ENCODE measurements at places on chromosomes 12 and 14.

DNA sequence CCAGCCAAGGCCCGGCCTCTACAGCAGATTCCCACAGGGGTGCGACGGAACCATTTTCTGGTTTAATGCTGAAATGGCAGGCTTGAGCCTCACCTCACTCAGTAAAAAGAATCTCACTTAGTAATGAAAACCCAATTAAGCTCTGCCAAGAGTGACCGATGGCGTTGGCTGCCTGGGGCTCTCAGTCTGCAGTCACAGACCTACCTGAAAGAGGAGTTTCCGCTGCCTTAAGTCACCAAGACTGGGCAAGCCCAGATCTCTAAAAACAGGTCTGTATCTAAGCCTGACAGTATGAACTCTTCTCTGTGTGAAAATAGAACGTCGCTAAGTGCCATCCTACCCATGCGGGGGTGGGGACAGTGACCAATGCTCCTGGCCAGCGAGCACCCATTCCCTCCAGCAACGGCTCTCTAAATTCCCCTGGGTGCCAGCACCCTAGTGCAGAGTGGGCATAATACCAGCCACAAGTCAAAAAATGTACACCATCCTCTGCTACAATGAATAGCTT lies 107.3 kb downstream of the FOXN3 start:
- DNase-seq = no peak

DNA sequence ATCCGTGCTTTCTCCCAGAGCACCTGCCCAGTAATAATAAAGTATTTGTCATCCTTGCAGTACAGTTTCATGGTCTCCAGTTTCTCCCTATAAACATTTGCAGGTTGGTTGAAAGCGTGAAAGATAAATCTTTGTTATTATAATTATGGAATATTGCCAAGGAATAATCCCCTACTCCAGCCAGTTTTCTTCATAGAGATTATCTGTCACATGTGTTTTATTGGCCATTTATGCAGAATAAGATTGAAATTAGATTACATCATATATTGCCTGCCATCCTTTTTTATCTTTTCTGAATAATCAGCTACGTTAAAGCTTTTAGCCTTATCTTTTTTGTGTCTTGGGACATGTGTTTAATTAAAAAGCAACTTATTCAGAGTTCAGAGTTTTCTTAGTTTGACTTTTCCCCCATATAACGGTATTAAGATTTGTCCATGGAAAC lies 168.0 kb downstream of the KICS2 start:
- no peak for DNase-seq

GRCh38 chr14:32933629-32934072 lies 5.0 kb upstream of the NPAS3 start:
- no peak for DNase-seq

- no peak for DNase-seq
These were observed 61.7 kb downstream of the DIO3 start for GRCh38 chr14:101623077-101623372.

- no peak for DNase-seq
These were observed 25.4 kb downstream of the PPM1A start for GRCh38 chr14:60274448-60274847.

GRCh38 chr12:117025481-117026151 lies 73.6 kb downstream of the TESC start:
- DNase-seq = peak; percentile 81

DNA sequence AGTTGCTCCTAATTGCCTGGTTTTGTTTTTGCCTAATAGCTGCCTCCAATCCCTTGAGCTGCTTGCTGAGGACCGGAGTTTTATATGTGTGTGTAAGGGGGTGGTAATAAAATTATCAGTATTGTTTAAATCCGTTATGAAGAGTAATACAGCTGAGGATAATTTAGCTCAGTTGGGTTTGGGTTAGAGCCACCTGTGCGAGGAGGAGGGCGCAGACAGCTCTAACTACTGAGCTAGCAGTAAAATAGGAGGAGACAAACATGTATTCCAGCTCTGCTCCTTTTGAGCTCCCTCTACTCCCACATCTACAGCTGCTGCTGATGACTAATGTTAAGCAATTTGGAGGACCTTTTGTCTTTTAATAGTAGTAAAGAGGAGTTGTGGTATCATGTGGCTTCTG lies 61.5 kb downstream of the SPATS2 start:
- no peak for DNase-seq

GRCh38 chr12:662566-663292 lies 516 bp downstream of the NINJ2 start:
- peak; percentile 44 for DNase-seq

DNA sequence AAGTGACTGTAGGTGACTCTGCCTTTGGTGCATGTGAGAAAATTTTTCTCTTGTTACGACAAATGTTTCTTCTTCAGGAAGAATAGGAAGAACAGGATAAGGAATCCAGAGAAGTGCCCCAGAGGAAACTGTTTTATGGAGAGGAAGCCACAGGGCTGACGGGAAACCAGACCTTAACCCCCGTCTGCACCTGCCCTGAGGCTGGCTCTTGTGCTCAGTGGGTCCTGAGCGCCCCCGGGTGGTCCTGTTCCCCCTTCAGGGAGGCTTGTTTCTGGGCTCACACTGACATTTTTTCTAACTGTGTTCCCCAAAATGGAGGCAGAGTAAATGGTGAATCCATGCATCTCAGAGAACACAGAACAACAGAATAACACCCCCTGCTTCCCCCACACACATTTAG lies 691.8 kb downstream of the TMEM121 start:
- DNase-seq = no peak

DNA sequence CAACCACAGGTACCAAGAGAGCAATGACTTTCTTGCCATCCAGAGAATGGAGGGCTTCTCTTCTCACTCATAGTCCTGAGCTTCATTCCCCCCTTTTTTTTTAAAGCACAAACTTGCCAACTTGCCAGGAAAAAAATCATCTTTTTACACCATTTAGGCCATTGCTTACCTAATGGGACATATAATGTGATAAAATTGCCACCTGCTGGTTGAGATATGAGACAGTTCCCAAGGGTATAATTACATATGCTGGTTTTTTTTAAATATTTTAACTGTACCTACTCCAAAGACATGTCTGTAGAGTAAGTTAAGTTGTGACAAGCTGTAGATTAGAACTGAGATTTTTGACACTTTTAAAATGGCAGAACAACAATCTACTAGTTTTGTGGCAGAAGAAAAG lies 519.1 kb upstream of the SEL1L start:
- no peak for DNase-seq

- DNase-seq = no peak
These were observed 65.8 kb upstream of the DACT1 start for GRCh38 chr14:58571769-58572472.

GRCh38 chr12:91744597-91744996 lies 401.0 kb downstream of the BTG1 start:
- no peak for DNase-seq

DNA sequence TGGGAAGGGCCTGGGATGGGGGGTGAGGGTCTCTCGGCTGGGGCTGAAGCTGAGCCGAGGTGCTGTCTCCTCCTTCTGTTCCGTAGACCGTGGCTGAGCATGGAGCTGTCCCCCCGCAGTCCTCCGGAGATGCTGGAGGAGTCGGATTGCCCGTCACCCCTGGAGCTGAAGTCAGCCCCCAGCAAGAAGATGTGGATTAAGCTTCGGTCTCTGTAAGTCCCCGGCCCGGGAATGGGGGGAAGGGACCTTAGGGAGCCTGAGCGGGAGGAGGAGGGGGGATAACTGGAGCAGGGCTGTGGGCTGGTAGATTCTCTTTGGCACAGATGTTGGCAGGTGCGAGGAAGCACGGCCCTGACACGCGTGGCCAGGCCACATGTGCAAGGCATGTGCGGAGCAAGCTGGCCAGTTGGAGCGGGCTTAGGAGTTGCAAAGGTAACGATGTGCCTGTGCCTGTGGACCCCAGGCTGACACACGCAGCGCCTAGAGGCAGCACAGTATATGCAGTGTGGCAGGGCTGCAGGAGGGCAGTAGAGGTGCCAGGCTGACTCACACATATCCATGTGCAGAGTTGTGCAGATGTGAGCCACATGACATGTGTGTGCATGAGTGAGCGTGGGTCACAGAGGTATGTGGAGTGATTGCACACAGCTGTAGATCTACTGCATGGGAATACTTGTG lies 512 bp downstream of the PDE1B start:
- DNase-seq = no peak

GRCh38 chr14:90815822-90816662 lies at the start of gene TTC7B:
Gene TTC7B, minus strand, starts transcription at chr14:90816430. Its CDS starts 135 bp downstream, at chr14:90816295.
- DNase-seq = peak; percentile 29

- no peak for DNase-seq
These were observed 1135.8 kb downstream of the BCL11B start for GRCh38 chr14:98136012-98136789.

- DNase-seq = no peak
These were observed 60.7 kb upstream of the GZMB start for GRCh38 chr14:24694680-24695079.

DNA sequence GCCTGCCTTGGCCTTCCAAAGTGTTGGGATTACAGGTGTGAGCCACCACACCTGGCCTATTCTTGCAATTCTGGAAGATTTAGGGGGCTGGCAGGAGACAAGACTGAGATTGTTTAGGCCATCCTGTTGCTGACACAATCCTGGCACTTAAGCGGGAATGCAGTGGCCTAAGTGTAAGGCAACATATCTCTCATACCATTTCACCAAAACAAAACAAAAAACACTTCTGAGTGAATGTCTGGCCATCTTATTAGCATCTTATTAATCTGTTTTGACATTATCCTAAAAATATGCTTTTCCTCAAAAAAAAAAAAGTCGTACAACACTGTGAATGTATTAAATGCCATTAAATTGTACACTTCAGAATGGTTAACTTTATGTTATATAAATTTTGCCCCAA lies 67.6 kb downstream of the DENND5B start:
- no peak for DNase-seq

GRCh38 chr14:56119201-56119981 lies 1.2 kb downstream of the PELI2 start:
- peak; percentile 36 for DNase-seq

- no peak for DNase-seq
These were observed 180.0 kb upstream of the PRMT8 start for GRCh38 chr12:3311027-3311402.

GRCh38 chr12:29744365-29744764 lies 39.4 kb downstream of the TMTC1 start:
- DNase-seq = no peak

GRCh38 chr12:56836800-56837663 lies 73.9 kb downstream of the HSD17B6 start:
- no peak for DNase-seq

GRCh38 chr12:28893365-28893764 lies 255.7 kb upstream of the FAR2 start:
- no peak for DNase-seq

- DNase-seq = no peak
These were observed 46.3 kb downstream of the MON2 start for GRCh38 chr12:62512901-62513300.

GRCh38 chr14:58821421-58821820 lies 183.7 kb downstream of the DACT1 start:
- no peak for DNase-seq

- no peak for DNase-seq
These were observed 1316.3 kb downstream of the TMEM121 start for GRCh38 chr14:106842687-106843086.

GRCh38 chr14:79091381-79091963 lies 921.3 kb downstream of the NRXN3 start:
- no peak for DNase-seq

DNA sequence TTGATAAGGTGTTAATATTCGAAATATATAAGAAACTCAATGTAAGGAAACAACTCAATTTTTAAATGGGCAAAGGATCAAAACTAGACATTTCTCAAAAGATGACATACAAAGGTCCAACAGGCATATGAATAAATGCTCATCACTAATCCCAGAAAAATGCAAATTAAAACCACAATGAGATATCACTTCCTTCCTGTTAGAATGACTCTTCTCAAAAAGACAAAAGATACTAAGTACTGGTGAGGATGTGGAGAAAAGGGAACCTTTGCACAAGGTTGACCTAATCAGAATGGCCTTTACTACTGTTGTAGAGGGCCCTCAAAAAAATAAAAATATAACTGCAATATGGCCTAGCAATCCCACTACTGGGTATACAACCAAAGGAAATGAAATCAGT lies 383.4 kb downstream of the KCNH5 start:
- DNase-seq = no peak

GRCh38 chr12:42981379-42981778 lies 391.8 kb upstream of the PRICKLE1 start:
- DNase-seq = no peak

DNA sequence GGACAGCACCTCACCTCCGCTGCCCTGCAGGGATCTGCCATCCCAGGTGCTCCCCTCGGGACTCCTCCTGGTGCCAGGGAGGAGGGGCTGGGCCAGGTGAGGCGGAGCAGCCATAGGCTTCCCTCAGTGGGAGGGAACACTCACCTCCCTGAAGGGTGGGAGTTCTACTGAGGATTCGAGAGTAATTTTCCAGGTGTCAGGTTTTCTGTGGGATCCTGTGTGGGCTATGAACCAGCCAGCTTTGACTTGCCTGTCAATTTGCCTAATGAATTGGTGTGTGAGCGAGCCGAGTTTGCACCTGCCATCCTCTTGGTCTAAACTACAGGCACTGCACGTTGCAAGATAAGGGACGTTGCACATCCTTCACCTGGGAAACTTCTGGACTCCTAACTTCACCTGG lies 50.3 kb downstream of the NOC4L start:
- no peak for DNase-seq

DNA sequence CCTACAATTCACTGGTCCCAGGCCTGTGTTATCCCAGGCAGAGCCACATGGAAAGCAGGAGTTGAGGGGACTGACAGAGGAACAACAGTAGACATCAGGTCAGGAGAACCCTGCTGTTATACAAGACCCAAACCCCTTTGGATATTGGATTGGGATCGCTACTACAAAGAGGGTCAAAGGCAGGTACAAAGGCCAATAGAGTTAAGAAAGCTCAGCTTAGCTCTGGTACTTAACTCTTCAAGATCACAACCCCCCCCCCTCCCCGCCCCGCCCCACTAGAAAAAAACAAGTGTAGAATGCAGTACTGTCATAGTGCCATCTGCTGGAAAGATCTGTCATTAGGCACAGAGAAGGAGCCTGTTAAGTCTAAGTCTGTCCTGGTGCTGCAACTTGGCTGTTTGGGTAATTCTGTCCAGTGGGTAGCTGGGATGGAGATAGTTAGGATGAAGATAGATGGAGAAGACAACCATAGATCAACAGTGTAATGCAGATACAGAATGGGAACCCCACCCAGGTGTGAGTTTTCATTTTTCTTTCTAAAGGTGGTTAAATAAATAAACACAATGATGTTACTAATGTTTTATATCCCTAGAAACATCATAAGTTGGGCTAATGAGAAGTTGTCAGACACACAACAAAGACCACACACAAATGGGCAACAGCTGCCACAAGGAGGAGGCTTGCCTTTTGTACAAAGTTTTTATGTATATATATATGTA lies 17.2 kb downstream of the REM2 start:
- peak; percentile 36 for DNase-seq

- DNase-seq = no peak
These were observed 16.2 kb downstream of the SLC7A8 start for GRCh38 chr14:23167116-23167847.

Measured in midbrain (tissue), 1 donor.